ENCODE measurements at places on chromosomes 4 and X.

GRCh38 chr4:90824266-90825150, 697.3 kb downstream of the CCSER1 start:
- DNase-seq = no peak

DNA sequence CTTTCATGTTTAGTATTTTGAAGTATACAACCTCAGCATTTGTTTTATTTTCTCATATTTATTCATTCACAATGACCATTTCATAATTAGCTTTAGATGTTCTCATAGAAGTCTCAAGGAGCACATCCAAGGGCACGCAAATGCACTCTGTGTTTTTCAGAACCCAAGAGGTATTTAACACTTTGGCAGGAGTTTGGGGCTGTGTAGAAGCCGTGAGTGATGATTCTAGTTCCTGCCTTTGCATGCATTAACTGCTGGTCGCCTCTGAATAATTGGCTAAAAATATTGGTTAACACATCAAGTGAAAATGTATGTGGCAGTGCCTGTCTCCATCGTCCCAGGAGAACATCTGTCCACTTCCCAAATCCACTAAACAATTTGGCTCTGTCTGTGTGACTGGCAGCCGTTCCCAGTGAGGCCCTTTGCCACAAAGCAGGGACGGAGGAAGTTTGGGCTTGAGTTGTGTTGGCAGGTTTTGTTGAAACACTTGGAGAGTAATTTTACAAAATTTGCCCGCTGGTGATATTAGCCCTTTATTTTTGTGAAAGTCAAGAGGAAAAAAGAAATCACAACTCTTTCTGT, 730.7 kb upstream of the SLIT2 start:
- DNase-seq = no peak

GRCh38 chr4:188154668-188155405, 15.6 kb downstream of the TRIML1 start:
- DNase-seq = no peak

GRCh38 chr4:167885071-167885470, 207.3 kb upstream of the ANXA10 start:
- DNase-seq = no peak

DNA sequence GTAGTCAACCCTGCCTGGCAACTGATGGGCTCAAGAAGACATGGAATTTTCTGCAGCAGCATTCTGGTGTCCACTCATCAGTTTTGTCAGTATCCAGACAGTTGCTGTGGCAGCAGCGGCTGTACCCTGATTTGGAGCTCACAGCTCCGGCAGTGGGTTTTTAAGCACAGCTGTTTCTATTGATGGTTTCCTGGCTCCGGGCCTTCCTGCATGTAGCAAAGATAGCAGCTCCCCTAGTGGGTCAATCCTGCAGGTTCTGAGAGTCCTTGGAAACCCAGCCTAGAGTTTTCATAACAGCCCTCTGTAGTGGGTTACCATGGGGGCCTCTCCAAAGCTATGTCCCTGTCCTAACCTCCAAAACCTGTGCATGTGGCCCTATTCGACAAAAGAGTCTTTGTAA, 84.0 kb upstream of the ATP6AP2 start:
- DNase-seq = no peak

DNA sequence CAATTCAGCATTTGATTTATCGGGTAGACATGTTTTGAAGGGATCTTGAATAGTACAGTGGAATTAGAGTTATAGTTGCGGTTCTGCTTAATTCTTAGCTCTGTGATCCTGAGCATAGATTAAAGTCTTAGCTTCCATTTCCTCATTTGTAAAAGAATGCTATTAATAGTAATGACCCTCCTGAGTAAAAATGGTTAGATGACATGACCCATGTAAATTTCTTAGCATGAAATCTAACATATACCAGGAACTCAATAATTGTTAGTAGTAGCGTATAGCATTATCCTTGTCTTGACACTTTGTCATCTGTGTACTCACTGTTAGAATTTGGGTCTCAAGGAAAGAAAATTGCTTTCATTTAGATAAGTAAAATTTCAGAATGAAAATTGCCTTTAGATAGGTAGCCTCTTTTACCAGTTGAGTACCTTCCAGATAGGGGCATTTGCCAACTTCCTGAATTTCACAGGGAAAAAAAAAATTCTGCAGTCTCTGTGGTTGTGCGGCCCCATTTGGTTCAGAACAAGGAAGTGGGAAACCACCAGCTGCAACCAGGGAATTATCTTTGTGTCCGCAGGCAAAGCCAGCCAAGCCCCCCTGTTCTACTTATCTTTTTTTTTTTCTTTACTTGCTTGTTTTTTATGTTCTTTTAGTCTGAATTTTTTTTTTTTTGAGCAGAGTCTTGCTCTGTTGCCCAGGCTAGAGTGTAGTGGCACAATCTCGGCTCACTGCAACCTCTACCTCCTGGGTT, 86.9 kb downstream of the TMEM164 start:
- no peak for DNase-seq

DNA sequence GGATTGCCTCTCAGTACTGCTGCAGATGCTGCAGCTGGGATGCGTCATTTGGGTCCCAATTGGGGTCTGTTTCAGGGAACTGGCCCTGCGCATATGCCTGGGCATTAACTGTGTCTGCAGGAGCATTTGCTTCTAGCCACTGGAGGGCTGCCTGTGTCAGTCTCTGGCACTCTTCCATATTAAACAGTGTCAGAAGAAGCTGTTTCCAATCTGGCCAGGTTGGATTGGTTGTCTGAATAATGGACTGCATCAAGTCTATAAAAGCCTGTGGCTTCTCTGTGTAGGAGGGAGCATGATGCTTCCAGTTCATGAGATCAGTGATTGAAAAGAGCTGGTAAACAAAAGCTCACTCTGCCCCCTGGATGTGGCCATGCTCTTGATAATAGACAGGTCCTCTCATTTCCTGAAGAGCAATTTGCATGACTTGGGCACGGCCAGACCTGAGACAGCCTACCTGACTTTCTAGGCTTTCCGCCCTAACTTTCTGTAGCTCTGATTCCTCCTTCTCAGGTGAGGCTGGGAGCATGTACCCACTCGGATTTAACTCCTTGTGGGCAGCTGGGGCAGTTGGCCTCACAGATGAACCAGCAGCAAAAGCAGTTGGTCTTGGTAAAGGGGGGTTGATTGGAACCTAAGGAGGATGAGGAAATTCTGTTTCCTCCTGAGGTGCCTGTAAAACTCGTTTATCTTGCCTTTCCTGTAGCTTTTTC, 29.2 kb downstream of the SULT1E1 start:
- DNase-seq = peak; percentile 49

- DNase-seq = peak; percentile 29
Measured at GRCh38 chrX:17046478-17047097, 100.1 kb downstream of the REPS2 start.

DNA sequence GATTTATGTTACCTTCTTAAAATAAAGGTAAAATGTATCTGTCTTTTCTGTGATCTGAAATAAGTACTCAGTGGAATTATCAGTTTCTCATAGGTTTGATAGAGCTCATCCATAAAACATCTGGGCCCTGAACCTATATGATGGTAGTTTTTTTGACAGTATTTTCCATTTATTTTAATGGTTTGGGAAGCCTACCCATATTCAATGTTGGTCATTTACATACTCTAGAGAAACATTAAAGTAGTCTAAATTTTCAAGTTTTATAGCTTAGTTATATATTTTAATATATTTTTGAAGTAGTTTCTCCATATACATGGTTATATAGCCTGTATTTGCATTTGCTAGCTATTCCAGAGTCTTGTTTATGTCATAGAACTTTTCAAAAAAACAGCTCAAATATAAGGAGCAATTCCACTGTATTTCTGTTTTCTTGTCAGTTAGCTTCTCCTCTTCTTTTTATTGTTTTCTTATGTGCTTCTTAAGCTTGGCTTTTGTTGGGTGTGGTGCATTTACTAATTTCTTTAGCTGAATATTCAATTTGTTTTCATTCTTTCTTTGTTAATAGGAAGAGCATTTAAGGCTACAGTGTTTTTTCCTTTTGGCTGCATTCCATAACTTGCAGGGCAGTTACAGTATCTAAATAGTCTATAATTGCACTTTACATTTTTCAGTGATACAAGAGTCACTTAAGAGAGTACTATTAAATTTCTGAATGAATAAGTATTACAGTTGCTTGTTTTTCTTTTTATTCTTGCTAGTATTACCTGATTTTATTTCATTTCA, 181.4 kb downstream of the DKK2 start:
- DNase-seq = no peak
